ENCODE measurements at places on chromosomes 5 and 9.

DNA sequence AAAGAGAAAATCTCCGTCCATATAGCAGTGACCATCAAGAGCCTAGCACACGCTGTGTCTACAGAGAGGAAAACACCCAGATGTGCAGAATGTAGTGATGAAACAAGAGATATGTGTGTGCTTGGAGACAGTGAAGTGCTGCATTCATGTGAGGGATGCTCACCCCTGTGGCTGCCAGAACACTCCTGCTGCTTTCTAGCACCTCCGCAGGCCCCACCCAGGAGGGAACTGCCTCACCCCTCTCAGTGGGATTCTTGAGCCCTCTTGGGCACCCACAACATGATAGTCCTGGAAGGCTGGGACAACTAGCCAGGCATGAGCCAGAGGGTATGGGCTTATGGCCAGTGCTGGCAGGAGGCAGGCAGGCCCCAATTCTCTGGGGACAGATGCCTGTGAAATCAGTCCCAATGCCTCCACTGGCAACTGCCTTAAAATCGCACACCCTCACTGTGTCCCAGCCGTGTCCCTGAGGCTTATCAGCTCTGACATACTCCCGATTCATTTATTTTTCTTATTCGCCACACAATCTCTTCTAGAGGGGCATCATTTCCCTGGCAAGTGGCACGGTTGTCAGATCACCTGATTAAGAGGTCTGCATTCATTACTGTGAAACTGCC is 73.2 kb upstream of the FSTL4 start:
- no peak overlapping the region for H3K27ac ChIP-seq
- H3K36me3 ChIP-seq: no peaks in the 10 kb centered on the region
- DNase-seq: no peak
- H3K4me3 ChIP-seq: no peak overlapping the region

- no peak for DNase-seq
- H3K27ac ChIP-seq: no peak overlapping the region
These were observed 158.6 kb downstream of the BAAT start for GRCh38 chr9:101226161-101226560.

GRCh38 chr5:59847586-59847985 is 45.9 kb downstream of the PDE4D start:
- no peaks in the 10 kb centered on the region for H3K4me1 ChIP-seq
- no peak for DNase-seq
- H3K27me3 ChIP-seq: no peaks in the 10 kb centered on the region

DNA sequence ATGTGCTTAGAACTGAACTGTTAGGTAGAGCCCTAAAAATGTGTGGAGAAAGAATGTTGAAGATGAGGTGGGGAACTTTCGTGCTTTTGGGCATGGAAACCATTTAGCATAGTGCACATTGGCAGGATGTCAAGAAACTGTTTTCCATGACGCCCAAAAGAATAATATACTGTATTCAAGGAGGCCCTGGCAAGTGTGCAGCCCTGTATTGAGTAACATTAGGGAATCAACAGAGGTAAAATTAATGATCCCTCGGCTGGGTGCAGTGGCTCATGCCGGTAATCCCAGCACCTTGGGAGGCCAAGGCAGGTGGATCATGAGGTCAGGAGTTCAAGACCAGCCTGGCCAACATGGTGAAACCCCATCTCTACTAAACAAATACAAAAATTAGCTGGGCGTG is 20.9 kb upstream of the PLIN2 start:
- H3K36me3 ChIP-seq: no peaks in the 10 kb centered on the region
- no peak overlapping the region for H3K27ac ChIP-seq
- no peaks in the 10 kb centered on the region for H3K27me3 ChIP-seq
- DNase-seq: no peak
- no peaks in the 10 kb centered on the region for H3K4me1 ChIP-seq

DNA sequence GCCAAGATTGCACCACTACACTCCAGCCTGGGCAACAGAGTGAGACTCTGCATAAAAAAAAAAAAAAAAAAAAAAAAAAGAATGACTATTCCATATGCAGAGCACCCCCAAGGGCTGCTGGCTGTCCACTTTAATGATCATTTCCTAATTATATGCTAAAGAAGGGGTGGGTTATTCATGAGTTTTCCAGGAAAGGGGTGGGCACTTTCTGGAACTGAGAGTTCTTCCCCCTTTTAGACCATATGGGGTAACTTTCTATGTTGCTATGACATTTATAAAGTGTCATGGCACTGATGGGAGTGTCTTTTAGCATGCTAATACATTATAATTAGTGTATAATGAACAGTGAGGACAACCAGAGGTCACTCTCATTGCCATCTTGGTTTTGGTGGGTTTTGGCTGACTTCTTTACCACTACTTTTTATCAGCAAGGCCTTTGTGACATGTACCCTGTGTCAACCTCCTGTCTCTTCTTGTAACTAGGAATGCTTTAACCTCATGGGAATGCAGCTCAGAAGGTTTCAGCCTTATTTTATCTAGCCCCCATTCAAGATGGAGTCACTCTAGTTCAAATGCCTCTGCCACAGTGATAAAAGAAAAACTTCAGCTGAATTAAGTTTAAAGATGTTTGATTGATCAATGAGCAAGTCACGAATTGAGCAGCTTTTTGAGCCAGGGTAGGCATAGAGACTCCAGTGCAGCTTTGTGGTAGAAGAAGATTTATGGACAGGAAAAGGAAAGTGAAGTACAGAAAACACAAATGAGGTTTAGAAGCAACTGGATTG is 7.1 kb upstream of the NANS start:
- DNase-seq: no peak
- no peaks in the 10 kb centered on the region for H3K27me3 ChIP-seq
- no peaks in the 10 kb centered on the region for H3K4me1 ChIP-seq
- H3K27ac ChIP-seq: no peak overlapping the region

DNA sequence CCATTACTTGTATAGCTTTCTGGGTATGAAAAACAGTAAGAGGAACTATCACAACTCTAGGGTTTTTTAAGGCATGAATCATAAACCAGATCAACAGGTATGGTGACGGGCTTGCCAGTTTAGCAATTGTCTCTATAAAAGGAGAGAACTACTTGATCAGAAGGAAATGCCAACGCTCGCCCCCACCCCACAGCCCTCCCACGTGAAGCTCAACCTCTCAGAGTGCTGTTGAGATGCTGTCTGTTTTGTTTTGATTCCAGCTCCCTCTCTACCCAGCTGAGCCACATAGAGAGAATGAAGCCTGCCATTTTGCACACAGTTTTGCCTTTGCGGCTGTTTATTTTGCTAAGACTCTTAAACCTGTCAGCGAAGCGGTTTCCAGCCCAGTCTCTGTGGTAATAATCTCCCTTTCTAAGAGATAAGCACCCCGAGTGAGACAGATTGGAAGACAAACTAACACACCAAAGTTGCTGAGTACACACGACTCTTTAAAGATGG is 257.9 kb upstream of the ANKRD55 start:
- H3K4me3 ChIP-seq: peak overlapping the region; percentile 51
- H3K4me1 ChIP-seq: peaks cover 9% of the 10 kb centered on the region
- peak; percentile 49 for DNase-seq
- no peaks in the 10 kb centered on the region for H3K27me3 ChIP-seq
- no peak overlapping the region for H3K27ac ChIP-seq

- H3K4me3 ChIP-seq: no peak overlapping the region
- peaks cover under 1% of the 10 kb centered on the region for H3K4me1 ChIP-seq
- no peaks in the 10 kb centered on the region for H3K27me3 ChIP-seq
- peaks cover 5% of the 10 kb centered on the region for H3K36me3 ChIP-seq
These were observed 33.6 kb downstream of the ERMP1 start for GRCh38 chr9:5799314-5799713.

- no peak for DNase-seq
- H3K36me3 ChIP-seq: peaks cover 48% of the 10 kb centered on the region
- peaks cover 30% of the 10 kb centered on the region for H3K4me1 ChIP-seq
- no peak overlapping the region for H3K27ac ChIP-seq
- H3K4me3 ChIP-seq: no peak overlapping the region
These were observed 2.4 kb downstream of the NOL6 start for GRCh38 chr9:33471361-33471760.

- no peak overlapping the region for H3K4me3 ChIP-seq
- no peaks in the 10 kb centered on the region for H3K4me1 ChIP-seq
- no peaks in the 10 kb centered on the region for H3K27me3 ChIP-seq
- no peak for DNase-seq
- no peaks in the 10 kb centered on the region for H3K36me3 ChIP-seq
These were observed 1.1 kb downstream of the SLC27A6 start for GRCh38 chr5:128966375-128966774.

- no peaks in the 10 kb centered on the region for H3K36me3 ChIP-seq
- DNase-seq: no peak
- H3K4me1 ChIP-seq: no peaks in the 10 kb centered on the region
- no peaks in the 10 kb centered on the region for H3K27me3 ChIP-seq
These were observed 58.6 kb downstream of the PTCD2 start for GRCh38 chr5:72378639-72379289.

DNA sequence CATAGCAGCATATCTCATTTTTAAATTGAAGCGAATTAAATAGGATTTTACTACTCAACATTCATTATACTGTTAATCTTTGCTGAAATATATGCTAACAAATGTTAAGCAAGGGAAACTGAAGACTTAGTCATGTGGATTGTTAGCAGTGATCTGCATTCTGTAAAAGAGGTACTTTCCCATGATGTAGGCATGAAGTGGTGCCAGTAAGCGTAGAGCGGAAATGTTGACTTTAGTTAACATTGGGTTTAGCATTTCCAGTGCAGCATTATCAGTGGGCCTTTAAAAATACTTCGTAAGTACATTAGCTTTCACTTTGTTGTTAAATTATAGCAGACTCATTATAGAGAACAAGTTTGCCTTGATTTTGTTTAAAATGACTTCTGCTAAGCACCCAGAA is 130.3 kb downstream of the CDC42SE2 start:
- no peaks in the 10 kb centered on the region for H3K27me3 ChIP-seq
- H3K36me3 ChIP-seq: peaks cover 50% of the 10 kb centered on the region
- peaks cover 78% of the 10 kb centered on the region for H3K4me1 ChIP-seq
- H3K27ac ChIP-seq: peak overlapping the region; percentile 98

GRCh38 chr5:65668696-65669095 is 43.9 kb downstream of the SHLD3 start:
- peaks cover 72% of the 10 kb centered on the region for H3K36me3 ChIP-seq
- no peak for DNase-seq
- no peak overlapping the region for H3K27ac ChIP-seq
- no peaks in the 10 kb centered on the region for H3K27me3 ChIP-seq
- no peaks in the 10 kb centered on the region for H3K4me1 ChIP-seq

DNA sequence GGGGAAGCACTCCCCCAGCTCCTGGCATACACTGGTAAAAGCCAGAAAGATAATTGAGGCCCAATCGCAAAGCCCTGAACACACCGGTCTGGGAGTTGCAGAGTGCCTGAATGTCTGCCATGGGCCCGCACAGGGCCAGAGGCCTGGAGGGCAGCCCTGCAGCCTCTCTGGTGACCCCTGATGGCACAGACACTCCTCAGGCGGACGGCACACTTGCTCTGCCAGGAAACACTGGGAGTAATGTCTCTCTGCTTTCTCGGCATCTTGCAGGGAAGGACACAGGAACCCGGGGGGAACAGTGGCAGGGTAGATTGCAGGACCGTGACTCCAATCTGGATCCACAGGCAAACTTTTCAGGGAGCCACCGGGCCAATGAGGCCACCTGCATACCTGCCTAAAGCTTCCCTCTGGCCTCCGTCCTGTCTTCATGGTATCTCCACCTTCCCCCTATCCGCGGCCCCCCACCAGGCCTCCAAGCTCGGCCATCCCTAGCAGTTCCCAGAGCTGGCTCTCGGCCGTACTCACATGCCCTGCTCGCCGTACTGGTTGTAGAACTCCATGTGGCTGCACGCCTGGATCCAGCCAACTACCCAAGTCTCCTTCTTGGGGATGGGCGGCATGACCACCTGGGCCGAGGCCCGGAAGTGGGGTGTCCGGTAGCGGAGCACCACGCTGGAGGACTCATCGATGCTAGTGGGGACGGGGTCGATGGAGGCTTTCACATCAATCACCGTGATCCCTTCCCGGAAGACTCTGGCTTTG is 797 bp downstream of the FAM78A start:
- no peaks in the 10 kb centered on the region for H3K36me3 ChIP-seq
- peak; percentile 56 for DNase-seq
- H3K4me3 ChIP-seq: peak overlapping the region; percentile 96
- H3K27me3 ChIP-seq: no peaks in the 10 kb centered on the region
- peaks cover 48% of the 10 kb centered on the region for H3K4me1 ChIP-seq
- peak overlapping the region; percentile 90 for H3K27ac ChIP-seq

DNA sequence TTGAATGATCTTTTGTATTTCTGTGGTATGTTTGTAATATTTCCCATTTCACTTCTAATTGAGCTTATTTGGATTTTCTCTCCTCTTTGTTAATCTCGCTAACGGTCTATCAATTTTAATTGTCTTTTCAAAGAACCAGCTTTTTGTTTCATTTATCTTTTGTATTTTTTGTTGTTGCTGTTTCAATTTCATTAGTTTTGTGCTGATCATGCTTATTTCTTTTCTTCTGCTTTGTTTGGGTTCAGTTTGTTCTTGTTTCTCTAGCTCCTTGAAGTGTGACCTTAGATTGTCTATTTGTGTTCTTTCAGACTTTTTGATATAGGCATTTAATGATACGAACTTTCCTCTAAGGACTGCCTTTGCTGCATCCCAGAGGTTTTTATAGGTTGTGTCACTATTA is 28.4 kb upstream of the SNCAIP start:
- H3K27me3 ChIP-seq: no peaks in the 10 kb centered on the region
- H3K27ac ChIP-seq: no peak overlapping the region
- DNase-seq: no peak
- no peaks in the 10 kb centered on the region for H3K4me1 ChIP-seq
- no peaks in the 10 kb centered on the region for H3K36me3 ChIP-seq

DNA sequence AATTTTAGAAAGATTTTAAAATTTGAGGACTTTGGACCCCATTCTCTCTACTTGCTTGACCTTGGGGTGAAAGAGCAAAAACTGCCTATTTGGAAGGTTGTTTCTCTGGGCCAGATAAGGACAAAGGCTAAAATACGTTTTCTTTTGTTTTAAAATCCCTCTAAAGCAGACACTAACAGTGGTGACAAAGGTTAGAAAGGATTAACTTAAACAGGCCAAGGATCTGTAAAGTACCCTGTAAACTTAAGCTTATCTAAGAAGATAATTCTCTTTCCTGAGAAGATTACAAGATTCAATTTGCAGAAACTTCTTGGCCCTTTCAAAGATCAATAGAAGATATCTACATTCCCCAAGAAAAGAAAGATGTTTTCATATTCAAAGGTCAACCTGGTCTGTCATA is 12.1 kb downstream of the TRPM6 start:
- peaks cover 14% of the 10 kb centered on the region for H3K27me3 ChIP-seq
- DNase-seq: no peak
- no peaks in the 10 kb centered on the region for H3K4me1 ChIP-seq
- no peaks in the 10 kb centered on the region for H3K36me3 ChIP-seq
